ENCODE measurements at places on chromosomes 3 and 15. TPM values are rescaled to one million over a fixed set of nuclear protein-coding genes. Genes with fewer than 3 reads are reported as not detected.

GRCh38 chr15:68783226-68784058 is 37.3 kb downstream of the ANP32A start:
- no peaks in the 10 kb centered on the region for H3K36me3 ChIP-seq
- no peak overlapping the region for H3K4me3 ChIP-seq
- H3K27me3 ChIP-seq = no peaks in the 10 kb centered on the region
- peak overlapping the region; percentile 39 for H3K27ac ChIP-seq

- H3K27me3 ChIP-seq = no peaks in the 10 kb centered on the region
- H3K36me3 ChIP-seq = no peaks in the 10 kb centered on the region
- no peaks in the 10 kb centered on the region for H3K4me1 ChIP-seq
- H3K4me3 ChIP-seq = peak overlapping the region; percentile 17
These were observed 62.1 kb downstream of the CORO2B start for GRCh38 chr15:68640791-68641331.

GRCh38 chr3:74624301-74624700 is 9.8 kb upstream of the CNTN3 start:
- no peak for DNase-seq
- no peak overlapping the region for H3K4me3 ChIP-seq
- no peaks in the 10 kb centered on the region for H3K36me3 ChIP-seq
- H3K4me1 ChIP-seq = no peaks in the 10 kb centered on the region
- no peaks in the 10 kb centered on the region for H3K27me3 ChIP-seq

PDZRN3 gene
- 37.6 TPM for total RNA-seq

DNA sequence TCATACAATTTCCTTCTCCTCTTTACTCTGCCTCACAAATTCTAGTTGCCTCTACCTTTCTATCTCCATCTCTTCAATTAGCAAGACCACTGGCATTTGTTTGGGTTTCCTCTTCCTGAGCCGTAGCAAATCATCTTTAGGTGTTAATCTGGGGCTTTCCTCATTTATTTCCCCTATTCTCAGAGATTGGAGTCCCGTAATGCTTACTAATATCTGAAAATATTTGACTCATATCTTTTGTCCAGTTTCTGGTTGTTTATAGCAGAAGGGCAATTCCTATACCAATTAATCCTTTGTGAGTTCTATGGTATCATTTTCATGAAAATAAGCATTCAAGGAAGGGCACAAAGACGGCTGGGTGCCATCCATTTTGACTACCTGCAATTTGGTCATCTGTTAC is 103.7 kb downstream of the NR2E3 start:
- H3K4me1 ChIP-seq = no peaks in the 10 kb centered on the region
- H3K27me3 ChIP-seq = no peaks in the 10 kb centered on the region
- H3K36me3 ChIP-seq = no peaks in the 10 kb centered on the region
- H3K27ac ChIP-seq = no peak overlapping the region
- DNase-seq = no peak
- H3K4me3 ChIP-seq = no peak overlapping the region

KBTBD13 gene
- total RNA-seq = not detected

- no peaks in the 10 kb centered on the region for H3K36me3 ChIP-seq
- H3K27ac ChIP-seq = no peak overlapping the region
- no peaks in the 10 kb centered on the region for H3K27me3 ChIP-seq
- no peak overlapping the region for H3K4me3 ChIP-seq
These were observed 44.1 kb upstream of the P2RY1 start for GRCh38 chr3:152790651-152791387.

GRCh38 chr3:102161384-102162006 is 273.3 kb upstream of the ZPLD1 start:
- no peaks in the 10 kb centered on the region for H3K27me3 ChIP-seq
- H3K4me3 ChIP-seq = no peak overlapping the region
- no peaks in the 10 kb centered on the region for H3K36me3 ChIP-seq
- peak overlapping the region; percentile 53 for H3K27ac ChIP-seq
- DNase-seq = no peak

DNA sequence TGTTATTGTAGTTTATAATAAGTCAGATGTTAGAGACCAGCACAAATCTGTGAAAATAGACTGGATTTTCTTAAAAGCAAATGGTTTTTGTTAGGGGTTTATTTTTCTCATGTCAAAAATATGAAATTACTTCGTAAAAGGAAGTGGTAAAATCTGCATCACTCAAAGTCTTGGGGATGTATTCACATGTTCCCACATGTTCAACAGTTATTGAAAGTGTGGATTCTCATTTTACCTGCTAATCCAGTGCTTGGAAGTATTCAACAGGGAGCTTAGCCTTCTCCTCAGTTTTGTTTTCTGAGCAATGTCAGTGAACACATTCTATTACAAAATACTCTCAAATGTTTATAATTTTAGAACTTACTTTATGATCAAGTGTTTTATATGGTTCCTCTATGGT is 352.0 kb downstream of the SOX2 start:
- no peak for DNase-seq
- H3K36me3 ChIP-seq = no peaks in the 10 kb centered on the region
- H3K4me3 ChIP-seq = no peak overlapping the region
- H3K27ac ChIP-seq = no peak overlapping the region
- no peaks in the 10 kb centered on the region for H3K27me3 ChIP-seq
- no peaks in the 10 kb centered on the region for H3K4me1 ChIP-seq

LTK gene
- not detected for total RNA-seq

GRCh38 chr3:123993818-123994217 is 1.9 kb upstream of the ROPN1 start:
- H3K4me1 ChIP-seq = no peaks in the 10 kb centered on the region
- no peaks in the 10 kb centered on the region for H3K36me3 ChIP-seq
- no peak overlapping the region for H3K27ac ChIP-seq
- no peak for DNase-seq
- no peaks in the 10 kb centered on the region for H3K27me3 ChIP-seq

DNA sequence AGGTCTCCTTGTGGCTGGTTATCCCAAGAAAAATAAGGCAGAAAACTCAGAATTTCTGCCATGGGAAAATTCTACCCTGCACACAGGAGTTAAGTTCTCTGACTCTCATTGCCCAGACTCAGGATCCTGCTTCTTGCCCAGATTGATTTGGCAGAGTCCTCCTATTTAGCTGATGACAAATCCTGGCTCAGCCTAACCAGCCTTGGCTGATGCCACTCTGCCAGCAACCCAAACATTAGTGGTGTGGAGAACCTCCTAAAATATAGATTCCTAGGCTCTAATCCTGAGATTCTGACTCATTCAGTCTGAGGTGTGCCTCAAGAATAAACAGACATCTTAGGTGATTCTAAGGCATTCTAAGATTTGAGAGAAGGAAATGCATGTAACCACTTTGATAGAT is 60.5 kb upstream of the ACTC1 start:
- no peaks in the 10 kb centered on the region for H3K4me1 ChIP-seq
- no peak overlapping the region for H3K4me3 ChIP-seq
- no peaks in the 10 kb centered on the region for H3K36me3 ChIP-seq
- no peak for DNase-seq

DNA sequence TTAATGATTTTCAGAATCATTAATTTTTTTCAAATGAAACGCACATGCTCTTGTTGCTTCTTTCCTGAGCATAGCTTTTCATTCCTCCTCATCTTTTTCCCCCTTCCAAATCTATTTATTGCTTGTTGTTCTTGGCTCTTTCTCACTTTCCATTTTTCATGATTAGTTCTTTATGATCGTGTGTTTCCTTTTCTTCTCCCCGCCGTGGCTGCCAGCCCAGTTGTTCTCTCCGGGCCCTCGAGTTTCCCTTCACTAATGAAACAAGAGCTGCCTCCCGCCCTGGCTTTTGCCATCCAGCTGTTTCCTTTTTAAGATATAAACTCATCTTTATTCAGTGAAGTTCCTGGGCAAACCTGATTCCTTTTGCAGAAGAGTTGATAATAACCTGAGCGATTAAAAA is 170.2 kb upstream of the NR2F2 start:
- H3K27me3 ChIP-seq = no peaks in the 10 kb centered on the region
- no peaks in the 10 kb centered on the region for H3K4me1 ChIP-seq
- H3K4me3 ChIP-seq = no peak overlapping the region
- DNase-seq = peak; percentile 34
- peak overlapping the region; percentile 66 for H3K27ac ChIP-seq
- no peaks in the 10 kb centered on the region for H3K36me3 ChIP-seq

PLA2G4D gene
- not detected for total RNA-seq

DNA sequence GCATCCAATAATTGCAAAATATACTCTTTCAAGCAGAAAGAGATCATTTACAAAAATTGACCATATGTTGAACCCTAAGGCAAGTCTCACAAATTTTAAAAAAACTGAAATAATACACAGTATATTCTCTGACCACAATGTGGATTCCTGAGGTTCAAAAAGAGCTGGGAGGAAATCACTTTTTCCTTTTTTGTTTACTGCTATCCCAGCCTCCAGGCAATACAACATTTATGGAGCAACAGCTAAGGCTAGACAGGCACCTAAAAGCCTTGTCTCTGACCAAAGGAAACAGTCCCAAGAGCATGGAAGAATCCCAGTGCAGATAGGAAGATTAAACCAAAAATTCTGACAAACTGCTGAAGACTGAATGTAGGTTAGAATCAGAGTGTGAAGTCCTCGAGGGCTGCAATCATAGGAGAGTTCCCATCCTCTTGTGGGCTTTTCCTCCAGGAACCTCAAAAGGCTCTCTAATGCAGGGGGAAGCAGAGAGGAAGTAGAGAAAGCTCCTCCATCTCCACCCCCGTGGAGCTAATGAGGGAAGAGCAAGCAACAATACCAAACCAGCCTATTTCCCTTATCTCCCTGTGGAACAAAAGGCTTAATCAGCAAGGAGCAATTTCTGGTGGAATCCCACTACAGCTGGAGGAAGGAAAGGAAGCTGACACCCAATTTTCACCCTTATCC is 57.0 kb downstream of the TMCC1 start:
- no peaks in the 10 kb centered on the region for H3K36me3 ChIP-seq
- no peak for DNase-seq
- no peaks in the 10 kb centered on the region for H3K4me1 ChIP-seq
- H3K27me3 ChIP-seq = no peaks in the 10 kb centered on the region

FEZF2 gene
- not detected for total RNA-seq

- peaks cover 4% of the 10 kb centered on the region for H3K4me1 ChIP-seq
- no peak for DNase-seq
- H3K27ac ChIP-seq = no peak overlapping the region
- H3K36me3 ChIP-seq = no peaks in the 10 kb centered on the region
- H3K4me3 ChIP-seq = no peak overlapping the region
- H3K27me3 ChIP-seq = no peaks in the 10 kb centered on the region
These were observed 59.2 kb upstream of the HERC1 start for GRCh38 chr15:63892794-63893441.

POC1A gene
- 1.9 TPM for total RNA-seq

- H3K27me3 ChIP-seq = no peaks in the 10 kb centered on the region
- no peaks in the 10 kb centered on the region for H3K4me1 ChIP-seq
- H3K27ac ChIP-seq = no peak overlapping the region
- no peaks in the 10 kb centered on the region for H3K36me3 ChIP-seq
These were observed 2.5 kb downstream of the MORC1 start for GRCh38 chr3:109115451-109115850.

DNA sequence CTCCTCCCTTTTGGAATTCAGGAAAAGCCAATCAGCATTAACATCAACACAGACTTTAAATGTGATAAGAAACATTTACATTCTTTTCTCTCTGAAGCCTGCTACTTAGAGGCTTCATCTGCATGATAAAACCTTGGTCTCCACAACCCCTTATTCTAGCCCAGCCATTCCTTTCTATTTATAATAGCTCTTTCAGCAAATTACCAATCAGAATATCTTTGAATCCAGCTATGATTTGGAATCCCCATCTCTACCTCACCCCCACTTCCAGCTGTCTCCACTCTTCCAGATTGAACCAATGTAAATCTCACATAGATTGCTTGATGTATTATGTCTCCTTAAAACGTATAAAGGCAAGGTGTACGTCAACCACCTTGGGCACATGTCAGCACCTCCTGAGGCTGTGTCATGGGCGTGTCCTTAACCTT is 139.7 kb downstream of the TUSC7 start:
- H3K4me1 ChIP-seq = no peaks in the 10 kb centered on the region
- no peaks in the 10 kb centered on the region for H3K36me3 ChIP-seq
- H3K4me3 ChIP-seq = no peak overlapping the region
- no peak for DNase-seq
- H3K27ac ChIP-seq = no peak overlapping the region
- no peaks in the 10 kb centered on the region for H3K27me3 ChIP-seq

- no peak overlapping the region for H3K4me3 ChIP-seq
- H3K27me3 ChIP-seq = no peaks in the 10 kb centered on the region
- no peak overlapping the region for H3K27ac ChIP-seq
- no peak for DNase-seq
- H3K36me3 ChIP-seq = no peaks in the 10 kb centered on the region
- H3K4me1 ChIP-seq = no peaks in the 10 kb centered on the region
These were observed 138.5 kb downstream of the ARPP21 start for GRCh38 chr3:35777563-35778554.

LSAMP gene
- total RNA-seq = 3.8 TPM

SNAP23 gene
- 76.0 TPM for total RNA-seq

DNA sequence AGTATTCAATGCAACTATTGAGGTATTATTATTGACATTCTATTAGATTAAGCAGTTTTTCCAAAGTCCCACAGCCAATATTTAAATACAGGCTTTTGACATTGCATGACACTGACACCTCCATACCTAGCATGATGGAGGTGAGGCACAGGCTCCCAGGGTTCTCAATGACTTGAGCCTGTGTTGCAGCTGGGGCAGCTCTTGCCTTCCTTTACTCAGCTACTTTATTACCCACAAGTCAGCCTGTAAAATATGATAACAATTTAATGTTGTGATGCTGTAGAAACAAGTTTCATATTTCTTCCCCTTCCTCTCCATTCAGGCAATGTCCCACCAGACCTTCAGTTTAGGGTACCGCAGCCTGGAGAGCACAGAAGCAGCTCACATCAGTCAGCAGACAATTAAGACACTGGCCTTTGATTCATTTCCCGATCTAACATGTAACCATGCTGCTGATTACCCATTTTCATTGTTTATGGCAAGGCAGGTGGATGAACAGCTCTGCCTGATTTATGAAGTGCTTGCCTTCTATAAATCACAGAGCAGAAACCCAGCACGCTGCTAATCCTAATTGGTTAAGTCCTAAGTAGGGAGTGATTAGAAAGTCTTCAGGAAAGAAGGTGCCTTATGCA is 826.1 kb downstream of the AGBL1 start:
- no peak for DNase-seq
- H3K27me3 ChIP-seq = no peaks in the 10 kb centered on the region
- H3K4me1 ChIP-seq = no peaks in the 10 kb centered on the region
- peaks cover 2% of the 10 kb centered on the region for H3K36me3 ChIP-seq

DNA sequence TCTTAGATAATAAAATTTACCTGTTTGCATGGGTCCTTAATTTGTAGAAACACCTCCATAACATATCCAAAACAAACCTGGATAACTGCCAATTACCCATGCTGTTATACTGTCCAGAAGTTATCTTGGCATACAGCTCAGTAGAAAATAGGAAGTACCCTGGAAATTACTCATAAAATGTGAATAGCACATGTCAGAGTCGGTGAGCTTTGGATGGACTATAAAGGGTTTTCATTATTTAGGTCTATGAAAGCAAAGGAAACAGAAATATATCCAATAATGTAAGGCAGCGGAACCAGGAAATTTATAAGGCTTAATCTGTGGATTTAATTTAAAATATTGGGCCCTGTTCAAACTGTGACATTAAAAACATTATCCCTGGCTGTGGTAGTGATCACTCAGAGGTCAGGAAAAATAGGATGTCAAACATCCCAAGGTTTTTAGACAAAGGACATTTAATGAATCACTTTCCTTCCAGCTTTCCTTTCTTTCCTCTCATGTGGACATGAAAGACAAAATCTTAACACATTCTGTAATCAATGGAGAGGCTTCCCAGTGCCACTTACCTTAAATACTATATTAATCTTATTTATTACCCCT is 459.0 kb upstream of the DPH6 start:
- H3K4me1 ChIP-seq = no peaks in the 10 kb centered on the region
- DNase-seq = no peak
- no peaks in the 10 kb centered on the region for H3K27me3 ChIP-seq
- H3K36me3 ChIP-seq = no peaks in the 10 kb centered on the region
- no peak overlapping the region for H3K27ac ChIP-seq

- H3K27ac ChIP-seq = peak overlapping the region; percentile 85
- peak overlapping the region; percentile 73 for H3K4me3 ChIP-seq
- no peaks in the 10 kb centered on the region for H3K36me3 ChIP-seq
These were observed 1.9 kb upstream of the MEX3B start for GRCh38 chr15:82047453-82048400.

Data from breast epithelium (tissue), 4 donors.